Chondrocyte (in vitro differentiated cells): ENCODE measurements at places on chromosomes 16 and 17. TPM values are rescaled to one million over a fixed set of nuclear protein-coding genes. Genes with fewer than 3 reads are reported as not detected.

The TUBG1 gene
- 41.1 to 70.4 TPM (median 41.6 TPM) in 3 replicates for total RNA-seq

The CACNG4 gene
- 2.9 to 6.9 TPM (median 3.2 TPM) in 3 replicates for total RNA-seq

The C17orf100 gene
- total RNA-seq, result 2.0 to 3.0 TPM (median 2.9 TPM) in 3 replicates

DNA sequence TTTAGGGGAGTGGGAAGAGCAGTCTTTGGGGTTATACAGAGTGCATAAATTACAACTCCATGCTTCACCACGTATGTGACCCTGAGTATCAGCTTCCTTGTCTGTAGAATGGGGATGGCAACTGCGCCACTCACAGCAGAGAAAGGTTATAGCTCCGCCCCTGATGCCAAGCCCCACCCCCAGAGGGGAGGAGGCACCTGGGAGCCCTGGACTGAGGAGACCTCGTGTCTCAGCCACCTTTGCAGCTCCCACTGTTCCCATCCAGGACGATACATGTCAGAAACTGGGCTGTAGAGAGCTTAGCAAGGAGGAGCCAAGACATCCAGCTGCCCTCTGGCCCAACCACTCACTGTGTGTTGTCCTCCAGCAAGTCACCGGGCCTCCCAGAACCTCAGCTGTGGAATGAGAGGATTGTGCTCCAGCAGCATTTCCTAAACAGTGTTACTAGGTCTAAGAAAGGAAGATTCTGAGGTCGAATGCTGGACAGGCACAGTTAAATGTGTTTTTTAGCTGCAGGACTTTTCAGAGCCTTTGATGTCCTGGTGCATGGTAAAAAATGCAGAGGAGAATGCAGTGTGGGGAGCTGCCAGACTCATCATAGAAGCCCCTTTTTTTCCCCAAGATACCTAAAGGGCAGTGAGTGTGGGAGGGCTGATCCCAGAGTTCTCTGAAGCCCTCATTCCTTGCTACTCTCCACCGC, 49.4 kb downstream of the BEAN1 start:
- H3K27ac ChIP-seq, result no peak overlapping the region
- H3K36me3 ChIP-seq, result peaks cover 2% of the 10 kb centered on the region
- no peak overlapping the region for H3K4me3 ChIP-seq
- peak; percentile 59 for DNase-seq

DNA sequence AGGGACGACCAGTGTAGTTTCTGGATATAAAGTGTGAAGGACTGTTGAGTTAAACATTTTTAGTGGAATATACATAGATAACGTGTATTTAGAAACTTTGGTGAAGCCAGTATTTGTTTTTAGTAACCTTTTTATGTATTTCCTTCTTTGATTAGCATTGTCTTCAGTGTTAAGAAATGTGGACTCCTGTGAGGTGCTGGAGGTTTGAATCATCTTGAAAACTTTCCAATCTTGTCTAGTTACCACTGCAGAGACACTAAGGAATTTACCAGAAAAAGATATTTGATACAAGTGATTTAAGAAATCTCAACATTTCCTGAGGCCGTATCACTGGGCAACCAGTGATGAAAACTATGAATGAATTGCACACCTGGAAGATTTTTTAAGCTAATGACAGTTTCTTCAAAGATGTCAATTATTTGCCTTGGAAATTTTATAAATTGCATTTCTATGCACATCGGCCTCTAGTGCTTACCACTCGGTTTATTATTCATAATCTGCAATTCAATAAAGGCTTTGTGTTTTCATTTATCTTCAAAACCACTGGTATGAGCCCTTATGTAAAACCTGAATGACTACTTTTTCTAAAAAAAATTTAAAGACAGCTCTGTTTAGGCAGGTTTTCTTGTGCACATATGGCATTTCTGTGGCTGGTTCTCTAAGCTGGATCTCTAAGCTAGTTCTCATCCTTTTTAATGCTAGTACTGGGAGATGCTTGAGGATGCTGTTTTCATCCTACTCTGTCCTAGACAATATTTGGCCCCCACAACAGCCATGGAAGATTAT, 31.4 kb upstream of the ADCY7 start:
- H3K27me3 ChIP-seq, result no peaks in the 10 kb centered on the region
- no peak for DNase-seq
- H3K36me3 ChIP-seq, result no peaks in the 10 kb centered on the region
- no peak overlapping the region for H3K4me3 ChIP-seq
- no peak overlapping the region for H3K27ac ChIP-seq

DNA sequence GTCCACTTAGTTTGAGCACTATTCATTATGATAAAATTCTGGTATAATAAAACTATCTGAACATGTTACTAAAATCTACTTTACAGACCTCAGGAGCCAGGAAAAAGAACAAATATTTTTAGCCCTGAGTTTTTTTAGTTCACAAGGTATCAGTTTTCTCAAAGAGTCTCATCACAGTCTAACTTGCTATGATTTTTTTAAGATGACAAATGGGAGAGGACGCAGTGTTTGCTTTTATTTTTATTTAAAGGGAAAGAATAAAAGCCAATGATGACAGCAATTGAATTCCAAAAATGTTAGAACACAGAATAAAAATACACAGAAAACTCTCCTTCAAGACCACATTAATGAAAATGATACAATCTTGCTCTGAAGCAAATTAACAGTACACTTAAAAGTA, 7.4 kb downstream of the MED13 start:
- DNase-seq, result no peak
- H3K27ac ChIP-seq, result peak overlapping the region; percentile 82
- peaks cover 5% of the 10 kb centered on the region for H3K36me3 ChIP-seq
- H3K4me3 ChIP-seq, result no peak overlapping the region
- peaks cover 64% of the 10 kb centered on the region for H3K4me1 ChIP-seq

DNA sequence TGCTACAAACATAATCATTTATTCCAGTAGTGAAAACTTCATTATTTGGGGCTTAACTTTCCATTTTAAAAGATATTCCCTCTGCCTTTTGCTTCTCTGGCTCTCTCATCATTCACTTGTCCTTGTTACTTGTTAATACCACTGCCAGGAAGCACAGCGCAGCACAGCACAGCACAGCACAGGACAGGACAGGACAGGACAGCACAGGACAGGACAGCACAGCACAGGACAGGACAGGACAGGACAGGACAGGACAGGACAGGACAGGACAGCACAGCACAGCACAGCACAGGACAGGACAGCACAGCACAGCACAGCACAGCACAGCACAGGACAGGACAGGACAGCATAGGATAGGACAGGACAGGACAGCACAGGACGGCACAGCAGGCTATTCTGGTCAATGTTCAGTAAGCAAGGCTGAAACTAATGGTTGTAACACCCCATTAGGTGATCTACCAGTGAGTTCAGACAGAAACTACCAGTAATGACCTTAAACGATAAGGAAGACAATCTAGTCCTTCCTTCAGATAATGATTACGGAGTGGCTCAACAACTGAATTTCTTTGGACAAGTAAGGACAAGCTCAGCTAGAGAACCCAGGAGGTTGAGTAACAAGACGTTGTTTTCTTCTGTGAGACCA, 31.9 kb downstream of the COG1 start:
- no peak overlapping the region for H3K4me3 ChIP-seq
- no peaks in the 10 kb centered on the region for H3K36me3 ChIP-seq
- H3K27me3 ChIP-seq, result no peaks in the 10 kb centered on the region
- no peak for DNase-seq
- peaks cover 40% of the 10 kb centered on the region for H3K4me1 ChIP-seq
- peak overlapping the region; percentile 12 for H3K27ac ChIP-seq

- DNase-seq, result no peak
- no peak overlapping the region for H3K4me3 ChIP-seq
- H3K36me3 ChIP-seq, result peaks cover 2% of the 10 kb centered on the region
- H3K4me1 ChIP-seq, result no peaks in the 10 kb centered on the region
These were observed 65.9 kb upstream of the HLF start for GRCh38 chr17:55198690-55199370.

- H3K36me3 ChIP-seq, result no peaks in the 10 kb centered on the region
- H3K27ac ChIP-seq, result no peak overlapping the region
- no peak for DNase-seq
- H3K4me3 ChIP-seq, result no peak overlapping the region
- H3K27me3 ChIP-seq, result peaks cover 28% of the 10 kb centered on the region
These were observed 13.6 kb downstream of the SMPD3 start for GRCh38 chr16:68434624-68435210.

- no peak for DNase-seq
- peaks cover 12% of the 10 kb centered on the region for H3K36me3 ChIP-seq
- H3K27me3 ChIP-seq, result no peaks in the 10 kb centered on the region
- H3K4me1 ChIP-seq, result peaks cover 57% of the 10 kb centered on the region
- peak overlapping the region; percentile 94 for H3K4me3 ChIP-seq
These were observed 623 bp upstream of the DDX52 start for GRCh38 chr17:37643869-37644268.

DNA sequence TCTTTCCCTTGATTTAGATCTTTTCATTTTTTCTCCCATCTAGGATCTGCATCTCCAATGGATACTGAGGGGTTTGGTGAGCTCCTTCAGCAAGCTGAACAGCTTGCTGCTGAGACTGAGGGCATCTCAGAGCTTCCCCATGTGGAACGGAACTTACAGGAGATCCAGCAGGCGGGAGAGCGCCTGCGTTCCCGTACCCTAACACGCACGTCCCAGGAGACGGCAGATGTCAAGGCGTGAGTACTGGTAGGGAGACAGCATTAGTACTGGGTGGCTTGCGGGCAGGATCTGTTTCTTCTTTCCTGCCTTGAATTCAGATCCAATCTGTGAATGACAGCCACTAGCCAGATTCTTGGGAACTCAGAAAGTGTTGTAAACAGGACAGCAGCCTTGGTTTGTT, 18.3 kb downstream of the NUP93 start:
- H3K27ac ChIP-seq, result no peak overlapping the region
- H3K36me3 ChIP-seq, result no peaks in the 10 kb centered on the region

GRCh38 chr16:57741660-57742191, 6.2 kb downstream of the KATNB1 start:
- H3K4me3 ChIP-seq, result no peak overlapping the region
- no peak overlapping the region for H3K27ac ChIP-seq
- peaks cover 10% of the 10 kb centered on the region for H3K4me1 ChIP-seq
- DNase-seq, result no peak
- H3K36me3 ChIP-seq, result peaks cover 3% of the 10 kb centered on the region
- H3K27me3 ChIP-seq, result no peaks in the 10 kb centered on the region

GRCh38 chr17:72343911-72344310, 223.1 kb downstream of the SOX9 start:
- DNase-seq, result no peak
- H3K4me1 ChIP-seq, result peaks cover 16% of the 10 kb centered on the region
- no peaks in the 10 kb centered on the region for H3K27me3 ChIP-seq

DNA sequence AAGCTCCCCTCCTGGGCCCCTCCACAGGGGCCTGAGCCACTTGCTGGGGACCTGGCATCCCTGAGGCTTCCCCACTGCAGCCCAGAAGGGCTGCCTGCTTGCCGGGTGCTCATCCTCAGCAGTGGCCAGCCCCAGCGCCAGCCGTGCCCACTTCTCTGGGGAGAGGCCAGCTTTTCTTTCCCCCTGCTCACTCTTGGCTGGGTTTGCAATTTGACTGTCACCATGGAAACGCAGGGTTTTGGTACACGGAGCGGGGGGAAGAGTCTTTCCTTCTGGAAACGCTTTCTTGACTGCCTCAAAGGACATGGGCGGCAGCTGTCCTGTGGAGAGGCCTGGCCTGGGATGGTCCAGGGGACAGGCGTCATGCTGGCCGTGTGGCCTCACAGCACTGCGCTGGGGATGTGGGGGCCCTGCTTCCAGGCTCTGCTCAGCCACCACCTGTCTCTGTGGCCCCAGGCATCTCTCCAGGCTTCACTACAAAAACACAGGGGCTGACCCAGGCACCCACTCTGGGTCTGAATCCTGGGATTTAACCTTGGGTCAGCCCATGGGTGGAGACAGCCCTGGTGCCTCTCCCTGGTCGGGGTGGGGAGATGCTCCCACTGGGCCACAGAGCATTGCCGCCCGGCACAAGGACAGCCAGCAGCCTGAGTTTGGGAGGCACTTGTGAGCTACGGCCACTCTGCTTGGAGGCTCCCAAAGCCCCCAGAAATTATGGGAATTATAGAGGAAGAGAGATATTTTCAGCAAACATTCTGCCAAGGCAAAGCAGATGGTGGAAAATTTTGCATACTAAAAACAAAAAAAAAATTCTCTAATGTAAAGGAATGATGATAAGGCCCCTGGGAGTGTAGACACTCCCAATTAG, 45.9 kb upstream of the DOC2B start:
- no peaks in the 10 kb centered on the region for H3K36me3 ChIP-seq
- H3K4me1 ChIP-seq, result peaks cover 5% of the 10 kb centered on the region
- H3K4me3 ChIP-seq, result no peak overlapping the region
- peak; percentile 76 for DNase-seq
- H3K27me3 ChIP-seq, result peaks cover 2% of the 10 kb centered on the region

DNA sequence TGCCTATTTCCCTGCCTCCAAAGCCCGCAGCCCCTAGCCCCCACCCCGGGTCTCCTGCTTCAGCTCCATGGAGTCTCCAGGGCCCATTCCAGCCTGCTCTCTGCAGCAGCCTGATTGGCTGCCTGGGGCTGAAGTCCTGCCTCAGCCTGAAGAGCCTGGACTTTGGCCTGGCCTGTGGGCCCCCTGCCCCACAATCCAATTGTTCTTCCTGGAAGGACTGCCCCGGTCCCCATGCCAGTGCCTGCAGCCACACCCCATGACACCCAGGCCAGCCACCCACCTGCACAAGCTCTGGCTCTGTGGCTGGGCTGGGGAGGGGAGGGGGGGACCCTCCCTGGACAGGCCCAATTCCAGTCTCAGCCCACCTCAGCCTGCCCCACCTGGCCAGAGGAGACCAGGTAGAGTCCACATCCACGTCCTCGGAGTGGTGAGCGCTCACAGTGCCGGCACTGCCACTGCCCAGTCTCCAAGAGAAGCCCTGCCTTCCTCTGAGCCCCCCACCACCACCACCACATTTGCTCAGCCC, 12.3 kb downstream of the ENPP7 start:
- DNase-seq, result no peak
- H3K27ac ChIP-seq, result no peak overlapping the region
- H3K4me3 ChIP-seq, result no peak overlapping the region
- H3K4me1 ChIP-seq, result peaks cover 21% of the 10 kb centered on the region
- H3K36me3 ChIP-seq, result no peaks in the 10 kb centered on the region

DNA sequence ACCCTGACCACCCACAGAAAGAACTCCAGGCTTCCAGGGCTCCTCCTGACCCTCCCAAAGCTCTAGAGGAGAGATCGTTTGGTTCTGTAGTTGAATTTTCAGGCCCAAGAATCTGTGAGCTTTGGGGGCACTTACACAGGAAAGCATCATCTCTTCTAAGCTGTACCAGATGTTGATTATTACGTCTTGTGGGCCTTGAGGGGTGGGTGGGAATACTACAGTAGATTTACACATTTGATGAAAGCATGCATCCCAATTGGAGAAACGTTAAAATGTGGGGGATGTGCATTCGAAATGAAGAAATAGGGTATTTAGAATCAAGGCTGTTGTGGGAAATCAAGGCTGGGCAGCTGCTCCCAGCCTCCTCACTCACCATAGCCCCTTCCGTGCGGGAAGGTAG, 61.9 kb downstream of the MGAT5B start:
- peaks cover 33% of the 10 kb centered on the region for H3K27me3 ChIP-seq
- no peak for DNase-seq
- H3K27ac ChIP-seq, result no peak overlapping the region
- H3K4me1 ChIP-seq, result peaks cover 10% of the 10 kb centered on the region
- no peak overlapping the region for H3K4me3 ChIP-seq

- H3K4me1 ChIP-seq, result peaks cover 15% of the 10 kb centered on the region
- no peak overlapping the region for H3K27ac ChIP-seq
- H3K36me3 ChIP-seq, result no peaks in the 10 kb centered on the region
- no peak for DNase-seq
These were observed 24.9 kb upstream of the BEAN1 start for GRCh38 chr16:66402166-66402565.

- H3K4me1 ChIP-seq, result peaks cover 11% of the 10 kb centered on the region
- H3K36me3 ChIP-seq, result no peaks in the 10 kb centered on the region
- no peak for DNase-seq
- no peak overlapping the region for H3K27ac ChIP-seq
- H3K4me3 ChIP-seq, result no peak overlapping the region
- H3K27me3 ChIP-seq, result peaks cover 22% of the 10 kb centered on the region
These were observed 13.3 kb downstream of the UTS2R start for GRCh38 chr17:82384730-82385481.
